NCI-H1105 treated with DMSO at 0.1 percent for 48 hours (cell line): ENCODE measurements at places on chromosomes 6 and 20.

DNA sequence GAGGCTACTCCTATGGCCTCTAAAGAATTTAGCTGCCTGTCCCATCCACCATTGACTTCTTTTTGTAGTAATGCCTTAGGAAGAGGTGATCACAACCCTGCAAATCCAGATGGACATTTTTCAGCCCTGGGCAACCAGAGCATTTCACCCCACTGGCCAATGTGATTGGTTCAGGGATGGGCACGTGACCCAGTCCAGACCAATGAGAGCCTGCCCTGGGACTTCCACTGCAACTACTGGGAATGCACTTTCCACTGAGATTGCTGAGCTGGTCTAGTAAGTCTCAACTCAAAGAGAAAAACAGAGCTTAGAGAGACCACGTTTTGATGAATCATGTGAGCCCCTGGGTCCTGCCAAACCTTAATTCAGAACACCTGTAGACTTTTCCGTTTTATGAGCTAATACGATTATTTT lies 8.9 kb upstream of the UBE2V1 start:
- no peak for DNase-seq

GRCh38 chr6:13248053-13248452 lies 80.3 kb downstream of the TBC1D7 start:
- DNase-seq, result peak; percentile 93

DNA sequence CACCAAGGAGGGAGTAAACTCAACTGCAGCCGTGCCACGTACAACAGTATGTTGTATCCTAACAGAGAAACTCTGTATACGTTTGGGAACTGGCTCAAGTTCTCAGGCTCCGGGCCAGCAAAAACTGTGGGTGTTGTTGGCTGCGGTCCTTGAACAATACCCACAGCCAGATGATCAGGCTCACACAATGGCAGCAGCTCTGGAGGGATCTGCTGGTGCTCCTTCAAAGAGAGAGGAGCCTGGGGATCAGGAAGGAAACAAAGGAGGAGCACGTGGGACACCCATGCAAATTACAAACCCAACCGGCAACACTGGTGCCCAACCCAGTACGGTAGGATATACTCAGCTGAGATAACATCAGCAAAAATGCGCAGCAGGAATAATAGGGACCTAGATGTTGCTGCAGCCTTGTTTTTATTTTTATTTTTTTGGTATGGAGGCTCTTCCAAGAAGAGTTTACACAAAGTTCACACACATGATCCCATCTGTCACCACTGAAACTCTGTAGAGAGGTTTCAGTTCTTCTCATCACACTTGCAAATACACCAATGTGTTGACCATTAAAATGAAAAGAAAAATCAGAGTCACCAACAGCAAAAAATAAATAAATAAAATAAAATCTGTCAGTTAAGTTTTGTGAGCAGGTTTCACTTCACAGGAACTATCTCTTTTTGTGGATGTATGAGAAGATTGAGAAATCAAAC lies 41.2 kb upstream of the PDE10A start:
- DNase-seq, result peak; percentile 30

DNA sequence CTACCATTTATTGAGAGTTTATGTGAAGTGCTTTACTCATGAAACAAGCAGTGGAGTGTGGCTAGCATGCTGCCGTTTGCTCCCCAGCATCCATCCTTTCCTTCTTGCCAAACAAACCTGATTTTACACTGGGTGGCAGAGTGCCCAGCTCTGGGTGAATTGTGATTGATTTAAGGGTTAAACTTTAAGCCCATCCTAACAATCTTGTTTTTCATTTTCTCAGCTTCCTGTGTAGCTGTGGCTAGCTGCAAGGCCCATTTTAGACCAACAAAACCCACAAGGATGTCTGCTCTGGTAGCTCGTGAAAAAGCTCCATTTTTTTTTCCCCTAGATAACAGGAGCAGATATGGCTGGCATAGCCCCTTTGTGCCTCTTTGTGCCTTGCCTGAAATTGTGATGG lies 77.7 kb upstream of the KCNG1 start:
- no peak for DNase-seq

- DNase-seq, result no peak
These were observed 175.6 kb downstream of the SYNE1 start for GRCh38 chr6:152461556-152461955.

GRCh38 chr6:76510489-76510888 lies 438.0 kb upstream of the IMPG1 start:
- no peak for DNase-seq

- DNase-seq, result no peak
These were observed 24.3 kb downstream of the HTR1E start for GRCh38 chr6:86961455-86962200.

DNA sequence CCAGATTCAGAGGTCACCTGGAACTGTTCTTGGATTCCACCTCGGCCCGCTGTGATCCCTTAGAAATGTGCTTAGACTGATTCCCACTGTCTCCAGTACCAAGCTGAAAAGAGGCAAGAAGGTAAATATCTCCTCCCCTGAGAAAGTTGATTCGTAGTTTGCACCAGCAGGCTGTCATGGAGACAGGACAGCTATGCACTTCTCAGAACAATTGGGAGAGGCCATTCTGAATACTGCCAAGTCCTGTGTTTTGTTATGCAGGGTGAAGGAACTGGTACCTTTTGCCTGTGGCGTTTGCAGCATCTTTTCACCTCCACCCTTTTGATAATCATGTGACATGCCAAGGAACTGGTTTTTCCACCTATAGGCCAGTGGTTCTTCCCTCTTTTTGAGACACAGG lies 58.2 kb upstream of the RNGTT start:
- no peak for DNase-seq

GRCh38 chr6:43128926-43129325 lies 42.1 kb upstream of the SRF start:
- no peak for DNase-seq

DNA sequence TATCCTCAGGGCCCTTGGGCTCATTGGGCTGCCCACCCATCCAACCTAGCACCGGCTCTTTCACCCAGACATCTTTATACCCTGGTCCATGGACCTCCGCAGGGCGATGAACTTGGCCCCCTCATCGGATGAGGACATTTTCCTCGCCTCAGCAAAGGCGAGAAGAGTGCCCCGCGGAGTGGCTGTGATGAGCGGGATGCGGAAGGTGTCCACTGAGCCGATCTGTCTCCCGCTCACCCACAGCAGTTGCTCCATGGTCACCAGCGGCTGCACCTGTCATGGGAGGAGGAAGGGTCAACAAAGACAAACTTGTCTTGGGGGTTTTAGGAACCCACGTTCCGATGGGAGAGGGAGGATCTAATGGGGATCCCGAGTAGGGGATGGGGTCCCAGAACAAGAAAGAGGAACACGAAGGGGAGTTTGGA lies 690 bp downstream of the NEU1 start:
- DNase-seq, result no peak

DNA sequence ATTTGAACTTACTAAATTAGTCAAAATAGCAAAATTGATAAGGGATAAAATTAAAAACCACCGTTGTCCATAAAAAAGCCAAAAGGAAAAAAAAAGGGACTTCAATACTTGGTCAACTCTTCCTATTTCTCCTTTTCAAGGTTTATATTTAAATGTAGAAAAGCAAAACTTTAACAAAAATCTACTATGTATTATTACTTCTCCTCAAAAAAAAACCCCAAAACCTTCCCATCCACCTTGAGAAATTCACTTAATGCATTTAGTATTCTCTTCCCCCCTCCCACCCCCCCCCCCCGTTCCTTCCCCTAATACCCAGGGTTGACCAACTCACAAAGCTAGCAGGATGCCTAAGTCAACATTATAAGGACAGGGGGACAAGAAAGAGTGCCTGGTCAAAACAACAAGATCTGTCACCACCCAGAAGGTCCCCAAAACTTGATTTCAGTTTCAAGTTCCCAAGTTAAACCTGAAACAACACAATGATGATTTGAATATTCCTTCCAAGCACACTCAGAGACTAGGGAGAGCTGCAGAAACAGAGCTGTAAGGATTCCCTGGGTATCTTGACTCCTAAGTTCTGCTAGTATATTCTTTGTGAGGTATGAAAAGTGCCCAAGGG lies 14.6 kb downstream of the GMDS start:
- DNase-seq, result no peak
